Urinary bladder (tissue), 4 donors: ENCODE measurements at places on chromosomes 1 and 21. TPM values are rescaled to one million over a fixed set of nuclear protein-coding genes. Genes with fewer than 3 reads are reported as not detected.

- no peak for DNase-seq
Observed at GRCh38 chr1:114339379-114339778, 171.6 kb downstream of the TRIM33 start.

PLPP3 gene
- polyA plus RNA-seq, result 263 TPM

GRCh38 chr1:207051191-207051943 is at the start of gene YOD1:
Gene YOD1, minus strand, starts transcription at chr1:207051208. Its CDS starts 178 bp downstream, at chr1:207051030.
- DNase-seq, result no peak

DNA sequence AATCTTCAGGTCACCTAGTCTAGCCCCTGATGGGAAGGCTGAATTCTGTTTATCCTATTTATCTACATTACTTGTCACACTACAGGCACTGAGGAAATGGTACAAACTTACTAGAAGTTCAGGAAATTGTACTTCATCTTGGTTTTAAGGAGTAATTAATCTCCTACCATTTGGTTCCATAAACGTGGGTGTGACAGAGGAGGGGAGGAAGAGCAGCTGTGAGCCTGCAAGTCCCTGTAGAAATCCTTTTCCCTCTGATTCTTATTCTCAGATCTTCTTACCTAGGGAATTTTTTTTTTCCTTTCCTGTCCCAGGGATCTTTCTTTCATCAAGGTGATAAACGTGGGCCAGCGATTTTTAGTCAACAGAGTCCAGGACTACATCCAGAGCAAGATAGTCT is 14.1 kb downstream of the PFKFB2 start:
- DNase-seq, result no peak

GRCh38 chr1:244705261-244706234 is 52.6 kb downstream of the DESI2 start:
- no peak for DNase-seq

GRCh38 chr1:58005212-58005611 is 541.3 kb downstream of the OMA1 start:
- DNase-seq, result no peak

FAM43B gene
- polyA plus RNA-seq, result 0.37 TPM

RGS4 gene
- 4.0 TPM for polyA plus RNA-seq

PPP1R12B gene
- 293 TPM for polyA plus RNA-seq

GRCh38 chr1:231354330-231355020 is 16.4 kb downstream of the SPRTN start:
- DNase-seq, result no peak

DNA sequence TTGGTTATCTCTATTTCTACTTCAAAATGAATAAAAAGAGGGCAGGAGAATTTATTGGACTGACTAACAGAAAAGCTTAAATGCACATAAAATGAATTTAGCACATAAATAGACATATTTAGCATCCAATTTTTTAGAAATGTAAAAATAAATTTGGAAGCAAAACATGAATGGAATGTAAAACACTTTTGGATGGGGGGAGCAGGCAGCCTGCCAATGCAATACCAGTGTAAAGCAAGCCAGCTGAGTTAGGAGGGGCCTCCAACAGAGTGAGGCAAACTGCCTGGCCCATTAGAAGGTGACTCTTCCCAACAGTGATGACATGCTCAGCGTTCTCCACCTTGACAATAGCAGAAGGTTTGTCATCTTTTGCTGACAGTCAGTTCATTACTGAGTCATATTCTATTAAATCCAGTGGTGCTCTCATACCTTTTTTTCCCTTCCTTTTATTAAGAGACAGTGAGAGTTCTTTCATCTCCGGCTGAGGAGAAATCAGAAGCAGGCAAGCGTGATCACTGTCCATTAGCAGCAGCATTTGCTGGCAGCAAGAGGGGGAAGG is 19.5 kb upstream of the EXO1 start:
- DNase-seq, result no peak

- no peak for DNase-seq
Observed at GRCh38 chr1:19988267-19989006, 9.0 kb upstream of the PLA2G2A start.

DNA sequence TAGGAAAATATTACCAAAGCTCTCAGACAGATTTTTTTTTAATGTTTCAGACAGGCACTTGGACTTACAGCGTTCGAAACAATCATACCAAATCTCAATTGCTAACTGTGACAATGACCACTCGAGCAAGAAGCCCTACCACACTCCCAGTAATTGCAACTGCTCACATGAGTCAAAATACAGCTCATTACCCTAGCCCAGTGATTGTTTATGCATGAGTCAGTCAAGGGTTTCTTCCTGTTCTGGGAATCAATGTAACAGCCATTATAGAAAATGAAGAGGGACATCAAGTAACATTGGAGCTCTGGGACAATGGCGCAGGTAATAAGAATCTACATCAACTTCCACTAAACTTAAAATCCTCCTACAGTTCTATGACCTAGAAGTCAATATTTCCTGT is 56.1 kb upstream of the SH3GLB1 start:
- DNase-seq, result no peak

GRCh38 chr1:3064296-3064850 is 4.6 kb upstream of the PRDM16 start:
- DNase-seq, result no peak

GRCh38 chr21:21114461-21114860 is 116.3 kb downstream of the NCAM2 start:
- DNase-seq, result no peak

HFM1 gene
- 0.77 TPM for polyA plus RNA-seq

TFB2M gene
- polyA plus RNA-seq, result 11.7 TPM
